ENCODE measurements at places on chromosomes 1 and 21. TPM values are rescaled to one million over a fixed set of nuclear protein-coding genes. Genes with fewer than 3 reads are reported as not detected.

CELA2B gene
- total RNA-seq, result not detected

KIF17 gene
- total RNA-seq, result 24.0 TPM

NUF2 gene
- total RNA-seq, result 4.2 TPM

FCER1G gene
- total RNA-seq, result 0.26 TPM

MYOM3 gene
- not detected for total RNA-seq

PGLYRP4 gene
- not detected for total RNA-seq

SPRR2A gene
- total RNA-seq, result not detected

RGS13 gene
- total RNA-seq, result not detected

SPATC1L gene
- total RNA-seq, result 4.8 TPM

NBPF6 gene
- total RNA-seq, result not detected

TSEN15 gene
- total RNA-seq, result 18.3 TPM

All from dermis microvascular lymphatic vessel endothelial cell (primary cell).